ENCODE measurements at places on chromosomes 1 and 21.

GRCh38 chr21:15617964-15618363 lies 111.8 kb upstream of the USP25 start:
- no peak for DNase-seq

DNA sequence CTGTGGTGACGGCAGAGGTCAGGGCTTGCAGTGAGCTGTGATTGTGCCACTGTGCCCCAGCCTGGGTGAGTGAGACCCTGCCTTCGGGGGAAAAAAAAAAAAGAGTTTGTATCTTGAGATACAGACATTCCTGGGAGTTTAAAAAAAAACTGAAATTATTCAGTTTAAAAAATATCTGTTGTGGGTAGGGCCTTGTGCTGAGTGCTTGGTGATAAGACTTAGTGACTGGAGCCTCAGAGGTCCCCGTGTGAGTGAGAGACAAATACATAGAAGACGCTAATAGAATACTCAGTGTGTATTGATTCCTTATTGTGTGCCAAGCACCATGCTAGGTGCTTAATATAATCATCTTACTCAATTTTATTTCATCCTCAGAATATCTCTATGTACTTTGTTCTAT lies 22.7 kb downstream of the DDI2 start:
- DNase-seq = no peak

- DNase-seq = no peak
Measured at GRCh38 chr1:14926229-14926628, 227.3 kb upstream of the TMEM51 start.

GRCh38 chr1:196277860-196278259 lies 330.4 kb downstream of the KCNT2 start:
- no peak for DNase-seq

DNA sequence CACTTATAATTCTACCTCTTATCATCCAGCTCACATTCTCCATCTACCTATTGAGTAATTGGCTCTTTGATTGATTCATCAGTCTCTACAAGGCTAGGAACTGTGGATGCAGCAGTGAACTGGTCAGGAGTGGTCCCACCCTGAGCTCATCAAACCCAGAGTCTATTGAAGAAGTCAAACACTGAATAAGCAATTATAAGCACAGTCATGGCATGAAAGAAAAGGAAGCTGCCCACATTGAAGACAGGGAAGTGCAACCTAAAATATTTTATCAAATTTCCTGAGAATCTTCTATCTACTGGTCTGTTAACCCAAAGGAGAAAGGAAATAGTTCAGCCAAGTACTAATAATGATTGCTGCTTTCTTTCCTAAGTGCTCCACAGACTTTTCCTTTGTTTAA lies 35.7 kb downstream of the ACP6 start:
- DNase-seq = no peak

DNA sequence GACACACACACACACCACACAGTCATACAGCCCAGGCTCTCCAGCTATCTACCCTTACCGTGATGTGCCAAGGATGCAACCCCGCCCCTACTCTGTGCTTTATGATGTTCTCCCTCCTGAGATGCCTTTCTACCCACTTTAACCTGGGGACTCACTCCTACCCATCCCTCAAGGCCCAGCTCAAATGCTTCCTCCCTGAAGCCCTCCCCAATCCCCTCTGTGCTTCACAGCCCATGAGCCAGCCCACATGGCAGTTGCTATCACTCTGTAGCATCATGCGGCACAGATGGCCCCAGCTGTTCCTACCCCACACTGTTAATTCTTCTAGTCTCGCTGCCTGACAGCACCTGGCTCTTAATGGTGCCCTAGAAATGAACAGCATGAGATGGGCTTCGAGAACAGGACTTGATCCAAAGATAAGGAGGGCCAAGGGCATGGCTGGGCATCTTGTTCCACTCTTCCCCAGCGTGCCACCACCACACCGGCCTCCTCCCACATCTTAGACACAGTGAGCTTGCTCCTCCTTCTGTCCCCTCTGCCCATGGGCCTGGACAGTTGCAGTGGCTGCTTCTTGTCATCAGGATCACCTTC lies 109.8 kb downstream of the GLIS1 start:
- DNase-seq = no peak

- DNase-seq = no peak
Measured at GRCh38 chr1:116855191-116855619, 54.5 kb upstream of the PTGFRN start.

DNA sequence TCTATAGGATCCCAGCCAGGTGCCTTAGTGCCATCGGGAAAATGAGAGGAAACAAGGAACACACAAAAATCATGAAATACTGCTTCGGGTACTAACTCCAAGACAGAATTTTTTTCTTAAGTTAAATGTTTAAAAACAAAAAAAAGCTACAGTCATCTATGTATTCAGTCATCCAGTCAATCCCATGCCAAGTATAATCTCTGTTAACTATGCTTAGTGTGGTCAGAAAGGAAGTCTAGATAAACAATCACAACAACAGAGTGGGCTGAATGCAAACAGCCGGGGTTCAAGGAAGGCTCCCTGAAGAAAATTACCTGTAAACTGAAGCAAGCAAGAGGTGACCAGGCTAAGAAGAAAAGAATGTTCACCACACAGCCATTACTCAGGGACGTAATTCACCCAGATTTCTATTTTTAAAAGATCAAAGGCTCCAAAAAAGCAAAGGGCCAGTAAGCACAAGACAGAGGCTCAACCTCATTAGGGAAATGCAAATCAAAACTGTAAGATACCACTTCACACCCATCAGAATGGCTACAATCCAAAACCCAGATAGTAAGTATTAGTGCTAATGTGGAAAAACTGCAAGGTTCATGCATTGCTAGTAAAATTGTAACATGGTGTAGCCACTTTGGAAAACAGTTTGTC lies 53.0 kb downstream of the RERE start:
- DNase-seq = no peak

DNA sequence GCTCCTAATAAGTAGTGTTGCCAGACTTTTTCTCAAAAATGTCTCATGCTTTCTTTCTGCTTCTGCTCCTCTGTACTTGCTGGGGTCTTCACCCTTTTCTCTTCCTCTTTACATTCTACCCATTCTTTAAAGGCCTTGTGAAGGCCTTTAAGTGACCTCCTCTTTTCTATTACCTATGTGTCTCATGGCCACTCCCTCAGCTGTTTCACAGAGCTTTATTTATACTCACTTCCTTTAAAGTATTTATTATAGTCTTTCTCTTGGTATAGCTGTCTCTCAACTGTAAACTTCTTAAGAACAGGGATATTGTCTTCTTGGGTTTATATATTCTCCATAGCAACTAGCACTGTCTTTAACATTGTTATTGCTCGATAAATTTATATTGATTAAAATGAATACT lies 792 bp downstream of the GOLPH3L start:
- DNase-seq = no peak

DNA sequence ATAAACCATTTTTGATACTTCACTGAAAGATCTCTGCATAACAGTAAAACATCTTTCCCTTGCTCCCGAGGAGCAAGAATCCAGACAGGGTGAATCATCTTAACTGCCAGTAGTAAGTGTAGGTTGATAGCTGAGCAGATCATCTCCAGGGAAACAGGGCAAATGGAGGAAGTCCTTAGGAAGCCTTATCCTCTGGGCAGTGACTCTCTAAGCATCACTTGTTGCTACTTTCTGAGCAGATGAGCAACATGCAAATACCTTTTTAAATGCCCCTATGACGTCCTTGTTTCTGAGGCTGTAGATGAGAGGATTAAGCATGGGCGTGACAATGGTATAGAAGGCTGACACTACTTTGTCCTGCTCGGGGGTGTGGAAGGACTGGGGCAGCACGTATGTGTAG lies 8.9 kb downstream of the OR2T11 start:
- DNase-seq = no peak

DNA sequence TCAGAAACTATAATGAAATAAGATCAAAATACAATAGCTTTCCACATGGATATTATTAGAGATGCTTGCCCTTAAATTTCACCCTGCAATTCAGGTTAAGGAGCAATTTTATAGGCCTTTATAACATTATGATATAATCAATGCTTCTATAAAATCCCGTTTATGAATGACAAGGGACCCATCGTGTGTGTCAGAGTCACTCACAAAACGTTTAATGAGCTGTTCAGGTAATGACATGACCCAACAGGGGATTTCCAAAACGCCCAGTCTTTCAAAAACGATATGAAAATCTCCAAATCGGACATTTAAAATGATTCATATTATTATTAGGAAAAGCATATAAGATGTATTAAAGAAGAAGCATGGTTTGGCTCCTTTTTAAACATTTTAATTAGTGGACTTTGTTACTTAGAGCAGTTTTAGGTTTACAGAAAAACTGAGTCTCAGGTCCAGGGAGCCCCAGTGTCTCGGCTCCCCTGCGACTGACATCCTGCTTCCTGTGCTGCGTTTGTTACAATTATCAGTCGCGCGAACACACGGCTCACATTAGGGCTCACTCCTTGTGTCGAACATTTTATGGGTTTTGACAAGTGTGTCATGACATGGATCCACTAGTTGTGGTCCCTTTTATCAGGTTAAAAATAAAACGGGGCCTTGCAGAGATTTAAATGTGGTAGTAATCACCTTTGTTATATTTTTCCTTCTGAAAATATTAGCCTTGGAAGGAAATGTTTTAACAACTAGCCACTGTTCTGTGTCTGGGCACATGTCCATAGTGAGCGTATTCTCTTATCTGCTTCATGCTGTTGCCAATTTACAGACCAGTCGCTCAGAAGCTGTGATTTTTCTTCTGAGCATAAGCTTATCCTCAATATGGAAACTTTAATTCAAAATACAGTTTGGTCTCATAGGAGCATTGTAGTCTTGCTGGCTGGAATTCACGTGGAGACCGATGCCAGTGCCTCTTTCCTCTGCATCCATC lies 52.0 kb upstream of the POFUT2 start:
- DNase-seq = no peak

DNA sequence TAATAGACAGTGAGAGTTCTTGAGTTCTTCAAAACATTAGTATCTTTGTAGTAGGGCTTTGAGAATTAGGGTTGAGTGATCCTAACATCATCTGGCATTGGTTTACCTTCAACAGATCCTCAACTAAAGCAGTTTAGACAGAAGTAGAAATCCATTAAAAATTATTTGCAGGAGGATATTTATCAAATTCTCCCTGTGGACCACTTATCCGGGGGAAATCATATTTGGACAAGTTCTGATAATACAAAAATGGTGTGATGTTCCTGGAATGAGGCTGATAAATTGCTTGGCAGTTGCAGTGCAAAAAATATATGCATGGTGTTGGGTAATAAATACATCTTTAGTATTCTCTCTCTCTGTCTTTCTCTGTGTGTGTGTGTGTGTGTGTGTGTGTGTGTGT lies 115.1 kb upstream of the CHODL start:
- no peak for DNase-seq

GRCh38 chr1:7478809-7479499 lies 292.1 kb upstream of the VAMP3 start:
- no peak for DNase-seq

DNA sequence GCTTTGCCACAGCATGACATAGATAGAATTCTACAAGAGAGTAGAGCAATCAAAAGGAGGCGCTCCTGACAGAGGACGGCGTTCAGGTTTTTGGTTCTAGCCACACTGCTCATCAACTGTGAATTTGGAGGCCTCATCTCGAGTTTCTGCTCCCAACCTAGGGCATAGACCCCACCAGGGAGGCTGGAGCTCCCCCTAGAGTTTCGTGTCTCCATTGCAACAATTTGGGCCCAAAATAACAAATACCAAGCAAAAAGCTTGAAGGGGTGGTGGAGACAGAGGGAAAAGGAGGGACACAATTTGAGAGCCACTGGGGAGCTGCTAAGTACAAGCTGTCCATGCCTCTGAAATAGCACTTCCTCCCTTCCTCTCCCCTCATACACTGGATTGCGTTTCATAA lies 297.0 kb downstream of the GPATCH2 start:
- DNase-seq = no peak

DNA sequence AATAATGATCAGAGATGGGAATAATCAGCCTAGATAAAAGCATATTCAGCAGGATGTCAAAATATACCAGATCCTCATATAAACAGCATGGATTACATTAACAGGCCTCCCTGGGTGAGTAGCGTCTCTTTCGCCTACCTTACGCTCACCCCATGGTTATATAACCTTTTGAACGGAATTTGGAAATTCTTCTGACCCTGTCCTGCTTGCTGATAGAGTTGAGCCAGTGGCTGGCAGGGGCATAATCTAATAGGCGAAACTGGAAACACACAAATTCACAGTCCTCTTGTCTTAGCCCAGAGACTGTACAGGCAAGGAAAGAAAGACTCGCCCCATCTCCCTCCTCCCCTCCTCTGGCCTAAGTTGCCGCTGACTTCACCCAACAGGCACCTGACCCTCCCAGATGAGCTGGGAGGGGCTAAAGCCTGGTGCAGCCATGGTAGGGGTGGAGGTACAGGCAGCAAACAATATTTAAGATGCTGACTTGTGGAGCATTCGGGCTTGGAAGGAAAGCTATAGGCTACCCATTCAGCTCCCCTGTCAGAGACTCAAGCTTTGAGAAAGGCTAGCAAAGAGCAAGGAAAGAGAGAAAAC lies at the start of gene ANGPTL7:
TSS of gene ANGPTL7 (plus strand) at position 498 of the 594 bp plus-strand sequence. CDS start 225 bp downstream, outside the sequence.
- DNase-seq = no peak

DNA sequence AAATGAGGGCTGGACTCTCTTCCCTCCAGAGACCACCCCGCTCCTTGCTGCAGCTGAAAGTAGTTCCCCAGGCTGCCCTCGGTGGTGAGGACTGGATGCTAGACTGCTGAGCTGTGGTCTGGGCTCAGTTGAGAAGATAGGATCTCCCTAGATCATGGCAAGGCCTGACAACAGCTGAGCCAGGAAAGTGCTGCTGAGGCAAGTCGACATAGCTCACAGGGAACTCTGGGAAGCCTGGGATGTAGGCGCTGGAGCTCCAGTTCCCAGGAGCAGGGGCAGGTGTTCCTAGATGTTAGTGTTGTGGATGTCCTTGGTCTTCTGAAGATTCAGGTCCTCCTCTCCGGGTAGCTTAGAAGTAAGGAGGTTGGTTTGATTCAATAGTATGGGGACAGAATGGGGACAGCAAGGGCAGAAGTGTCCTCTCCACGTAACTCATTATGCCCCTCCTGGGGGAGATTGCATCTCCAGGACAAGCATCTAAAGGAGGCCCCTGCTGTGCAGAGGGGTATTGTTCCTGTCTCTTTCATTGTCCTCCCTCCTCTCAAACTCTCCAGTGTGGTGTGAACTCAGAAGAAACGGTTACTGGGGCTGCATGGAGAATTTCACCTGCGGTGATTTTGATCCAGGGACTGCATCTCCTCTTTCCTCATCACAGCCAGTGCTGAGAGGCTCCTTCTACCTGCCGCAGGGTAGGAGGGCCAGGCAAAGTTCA lies 3.7 kb downstream of the CYB561D1 start:
- no peak for DNase-seq

DNA sequence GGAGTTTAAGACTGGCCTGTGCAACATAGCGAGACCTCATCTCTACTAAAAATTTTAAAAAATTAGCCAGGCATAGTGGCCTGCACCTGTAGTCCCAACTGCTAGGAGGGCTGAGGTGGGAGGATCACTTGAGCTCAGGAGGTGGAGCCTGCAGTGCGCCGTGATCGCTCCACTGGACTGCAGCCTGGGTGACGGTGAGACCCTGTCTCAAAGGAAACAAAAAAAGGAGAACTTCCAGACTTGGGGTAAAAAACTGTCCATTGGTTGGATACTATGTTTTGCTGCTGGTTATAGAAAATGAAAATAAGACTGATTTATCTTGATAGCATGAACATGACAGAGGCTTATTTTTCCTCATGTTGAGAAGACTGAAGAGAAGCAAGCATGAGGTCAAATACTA lies 79.4 kb downstream of the WDR4 start:
- DNase-seq = no peak
